Lung (tissue), 17 donors: ENCODE measurements at places on chromosomes 4 and X.
A peak's percentile ranks its signal among the peaks of the same experiment; 100 is the strongest.

DNA sequence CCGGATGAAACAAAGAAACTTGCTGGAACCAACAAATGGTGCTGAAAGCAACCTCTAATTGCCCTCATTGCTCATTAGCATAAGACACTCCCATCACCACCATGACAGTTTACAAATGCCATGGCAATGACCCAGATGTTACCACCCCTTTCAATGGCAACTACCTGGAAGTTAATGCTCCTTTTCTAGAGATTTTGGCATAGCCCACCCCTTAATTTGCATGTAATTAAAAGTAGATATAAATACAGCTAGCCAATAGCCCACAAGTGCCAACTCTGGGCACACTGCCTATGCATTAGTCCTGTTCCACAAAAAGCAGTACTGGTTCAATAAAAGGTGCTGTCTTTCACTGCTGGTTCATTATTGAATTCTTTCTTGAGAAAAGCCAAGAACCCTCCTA lies 410.3 kb upstream of the PPP1R2C start:
- no peak for DNase-seq

DNA sequence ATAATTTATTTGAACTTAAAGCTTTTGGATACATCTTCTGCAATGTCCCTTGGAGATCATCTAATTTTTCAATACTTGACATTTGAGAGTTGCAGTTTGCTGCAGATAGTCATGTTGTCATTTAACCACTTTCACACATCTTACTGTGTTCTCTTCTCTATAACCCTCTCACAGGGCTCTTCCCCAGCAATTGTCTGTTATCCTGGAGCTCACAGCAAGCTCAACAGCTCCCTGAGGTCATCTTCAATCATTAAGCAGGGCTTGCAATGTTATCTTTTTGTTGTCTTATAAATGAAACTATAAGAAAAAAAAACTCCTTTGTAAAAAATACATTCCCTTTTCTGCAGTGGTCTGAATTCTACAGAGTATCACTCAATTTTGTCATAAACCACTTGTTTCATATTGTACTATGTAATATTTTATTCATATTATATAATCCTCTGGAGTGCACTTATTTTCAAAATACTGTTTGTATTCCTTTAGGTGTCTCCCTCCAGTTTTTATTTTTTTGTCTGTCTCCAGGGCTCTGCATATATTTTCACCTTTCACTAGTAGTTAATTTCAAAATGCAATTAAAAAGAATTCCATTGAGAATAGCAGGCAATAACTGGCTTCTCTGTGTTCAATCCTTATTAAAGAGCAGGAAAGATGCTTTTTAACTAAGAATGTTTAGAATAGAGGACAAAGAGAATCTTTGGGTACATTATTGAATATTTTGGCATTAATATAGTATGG lies 106.3 kb upstream of the ARSJ start:
- DNase-seq = no peak

DNA sequence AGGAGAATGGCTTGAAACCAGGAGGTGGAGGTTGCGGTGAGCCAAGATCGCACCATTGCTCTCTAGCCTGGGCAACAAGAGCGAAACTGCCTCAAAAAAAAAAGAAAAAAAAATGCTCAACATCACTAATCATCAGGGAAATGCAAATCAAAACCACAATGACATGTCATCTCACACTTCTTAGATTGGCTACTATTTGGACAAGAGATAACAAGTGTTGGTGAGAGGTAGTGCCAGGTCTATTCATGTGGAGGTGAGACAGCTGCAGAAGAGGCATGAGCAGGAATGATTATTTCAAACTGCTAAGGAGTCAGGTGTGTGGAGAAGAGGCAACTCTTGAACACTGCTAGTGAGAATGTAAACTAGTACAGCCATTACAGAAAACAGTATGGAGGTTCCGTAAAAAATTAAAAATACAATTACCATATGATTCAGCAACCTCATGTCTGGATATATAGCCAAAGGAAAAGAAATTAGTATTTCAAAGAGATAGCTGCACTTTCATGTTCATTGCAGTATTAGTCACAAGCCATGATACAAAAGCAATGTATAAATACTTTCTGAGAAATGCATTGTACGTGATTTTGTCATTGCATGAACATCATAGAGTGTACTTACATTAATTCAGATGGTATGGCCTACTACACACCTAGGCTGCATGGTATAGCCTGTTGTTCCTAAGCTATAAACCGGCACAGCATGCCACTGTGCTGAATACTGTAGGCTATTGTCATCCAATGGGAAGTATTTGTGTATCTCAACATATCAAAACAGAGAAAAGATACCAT lies 75.3 kb downstream of the TMEM144 start:
- no peak for DNase-seq

DNA sequence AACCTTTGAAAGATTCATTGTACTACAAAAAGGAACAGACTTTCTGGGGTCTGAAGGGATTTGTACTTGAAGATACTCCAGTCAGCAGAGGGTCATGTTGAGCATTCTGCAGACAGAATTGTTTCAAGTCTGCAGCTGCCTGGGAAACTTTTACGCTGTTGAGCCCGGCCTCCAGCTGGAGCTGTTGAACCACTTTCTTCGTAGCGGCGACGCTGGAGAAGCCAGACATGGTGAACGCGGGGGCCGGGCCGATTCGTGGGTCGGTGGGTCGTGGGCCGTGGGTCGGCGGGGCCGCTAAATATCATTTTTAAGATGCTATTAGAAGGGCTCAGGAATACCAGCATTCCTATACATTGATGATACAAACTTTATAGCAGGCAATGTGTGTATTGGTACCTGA lies 12.0 kb upstream of the RTL9 start:
- DNase-seq = peak; percentile 1

GRCh38 chrX:72367516-72367915 lies 61.8 kb upstream of the CITED1 start:
- DNase-seq = no peak

- no peak for DNase-seq
Measured at GRCh38 chr4:153950100-153950979, 161.5 kb upstream of the SFRP2 start.

DNA sequence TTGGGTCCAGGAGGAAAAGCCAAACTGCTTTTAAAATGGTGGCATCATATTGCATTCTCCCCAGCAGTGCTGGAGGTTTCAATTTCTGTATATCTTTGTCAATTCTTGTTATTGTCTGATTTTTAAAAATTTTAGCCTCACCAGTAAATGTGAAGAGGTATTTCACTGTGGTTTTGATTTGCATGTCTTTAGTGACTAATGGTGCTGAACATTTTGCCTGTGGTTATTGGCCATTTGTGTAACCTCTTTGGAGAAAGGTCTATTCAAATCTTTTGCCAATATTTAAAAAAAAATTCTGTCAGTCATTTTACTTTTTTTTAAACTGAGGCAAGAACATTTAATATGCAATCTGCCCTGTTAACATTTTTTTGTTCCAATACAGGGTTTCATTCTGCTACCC lies 322.1 kb downstream of the TLL1 start:
- DNase-seq = no peak

GRCh38 chr4:184648313-184649025 lies 778 bp downstream of the CASP3 start:
- DNase-seq = peak; percentile 67
